ENCODE measurements at places on chromosomes 4 and X. TPM values are rescaled to one million over a fixed set of nuclear protein-coding genes. Genes with fewer than 3 reads are reported as not detected.

ZFX gene
- 15.0 TPM for total RNA-seq

PPARGC1A gene
- 1.6 TPM for total RNA-seq

ANOS1 gene
- total RNA-seq = 14.6 TPM

ELMOD2 gene
- total RNA-seq = 12.7 TPM

GUCY1A1 gene
- total RNA-seq = 1.4 TPM
